GM04504 (cell line): ENCODE measurements at places on chromosomes 7 and 10.

DNA sequence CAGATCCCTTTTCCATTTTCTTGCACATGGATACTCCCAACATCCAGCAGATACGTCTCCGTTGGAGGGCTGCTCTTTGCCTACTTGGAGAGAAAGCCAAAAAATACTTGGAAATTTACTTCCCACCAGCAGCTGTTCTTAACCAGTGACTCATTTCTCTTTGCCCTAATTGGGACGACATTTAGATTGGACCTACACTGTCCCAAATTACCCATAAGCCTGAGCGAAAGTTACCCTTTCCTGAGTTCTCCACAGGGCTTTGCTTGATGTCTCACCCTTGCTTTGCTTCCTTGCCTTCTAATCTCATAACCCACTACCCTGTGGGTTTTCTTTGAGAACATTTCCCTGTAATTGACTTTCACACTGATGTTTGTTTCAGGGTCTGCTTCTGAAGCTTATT lies 48.1 kb downstream of the SAMD8 start:
- DNase-seq = no peak

GRCh38 chr10:69348816-69349541 lies 67.7 kb downstream of the TACR2 start:
- DNase-seq = peak; percentile 90

DNA sequence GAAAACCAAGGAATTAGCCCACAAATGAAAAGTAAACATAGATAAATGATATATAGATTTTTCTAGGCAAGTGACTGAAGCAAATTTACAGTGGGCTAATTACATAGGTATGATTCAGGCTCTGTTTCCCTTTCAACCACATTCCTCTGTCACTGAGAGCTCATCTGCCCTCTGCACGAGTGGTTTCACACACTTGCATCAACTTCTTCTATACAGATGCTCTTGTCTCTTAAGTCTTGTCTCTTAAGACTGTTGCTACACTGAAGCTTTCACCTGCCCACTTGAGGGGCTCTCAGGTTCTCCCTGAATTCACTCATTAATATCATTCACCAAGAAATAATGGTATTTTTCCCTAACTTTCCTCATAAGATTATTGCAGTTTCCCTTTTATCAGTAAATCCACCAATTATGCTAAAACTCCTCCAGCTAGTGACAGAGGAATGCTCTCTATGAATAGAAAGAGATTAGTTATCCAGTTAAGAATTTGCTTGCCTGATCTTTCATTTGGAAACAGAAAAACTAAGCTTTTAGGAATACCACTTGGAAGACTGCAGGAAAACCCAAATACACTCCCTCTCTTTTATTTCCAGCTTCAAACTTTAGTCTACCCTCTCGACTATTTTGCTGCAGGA lies 95.7 kb downstream of the ELAPOR2 start:
- peak; percentile 15 for DNase-seq

DNA sequence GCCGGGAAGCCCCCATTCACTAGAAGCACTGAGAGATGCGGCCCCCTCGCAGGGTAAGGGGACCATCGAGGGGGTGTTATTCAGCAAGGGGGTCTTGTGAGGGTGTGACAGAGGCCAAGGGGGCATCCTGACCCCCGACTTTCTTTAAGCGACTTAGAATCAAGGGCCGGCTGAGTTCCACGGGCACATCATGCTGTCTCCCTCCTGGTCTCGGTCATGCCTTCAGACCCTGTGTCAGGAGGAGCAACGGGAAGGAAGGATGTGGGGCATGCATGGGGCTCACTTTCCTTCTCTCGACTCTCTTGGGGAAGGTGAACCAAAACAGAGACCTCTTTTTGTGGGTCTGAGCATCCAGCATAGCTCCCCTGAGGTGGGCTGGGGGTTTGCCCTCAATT lies 2.5 kb downstream of the ACSL5 start:
- no peak for DNase-seq
